Immature natural killer cell (primary cell): ENCODE measurements at places on chromosomes 5 and 9. TPM values are rescaled to one million over a fixed set of nuclear protein-coding genes. Genes with fewer than 3 reads are reported as not detected.

Gene CCDC187
- polyA plus RNA-seq: not detected

Gene ANKRD34B
- polyA plus RNA-seq: not detected

Gene LRRC70
- not detected for polyA plus RNA-seq

Gene PCDHGB2
- not detected for polyA plus RNA-seq

Gene PLPP6
- not detected for polyA plus RNA-seq

Gene RFESD
- polyA plus RNA-seq: 2.4 TPM

Gene NKD2
- polyA plus RNA-seq: not detected

Gene PCDHB1
- polyA plus RNA-seq: not detected

Gene ENTPD2
- polyA plus RNA-seq: not detected

Gene S100Z
- polyA plus RNA-seq: not detected

Gene LHX3
- not detected for polyA plus RNA-seq

Gene ICE1
- 13.5 TPM for polyA plus RNA-seq

Gene SLC34A3
- polyA plus RNA-seq: not detected

Gene ACOT12
- not detected for polyA plus RNA-seq

Gene SCGB3A2
- not detected for polyA plus RNA-seq
